Left renal pelvis (tissue), 4 donors: ENCODE measurements at places on chromosomes 16 and 17. TPM values are rescaled to one million over a fixed set of nuclear protein-coding genes. Genes with fewer than 3 reads are reported as not detected.

GRCh38 chr16:58906981-58907715 is 173.0 kb upstream of the GOT2 start:
- no peak for DNase-seq

CMTM4 gene
- 60.3 TPM for polyA plus RNA-seq

GRCh38 chr17:12815642-12816141 is 26.4 kb downstream of the ARHGAP44 start:
- DNase-seq, result no peak

SOX8 gene
- polyA plus RNA-seq, result 3.4 TPM

DNA sequence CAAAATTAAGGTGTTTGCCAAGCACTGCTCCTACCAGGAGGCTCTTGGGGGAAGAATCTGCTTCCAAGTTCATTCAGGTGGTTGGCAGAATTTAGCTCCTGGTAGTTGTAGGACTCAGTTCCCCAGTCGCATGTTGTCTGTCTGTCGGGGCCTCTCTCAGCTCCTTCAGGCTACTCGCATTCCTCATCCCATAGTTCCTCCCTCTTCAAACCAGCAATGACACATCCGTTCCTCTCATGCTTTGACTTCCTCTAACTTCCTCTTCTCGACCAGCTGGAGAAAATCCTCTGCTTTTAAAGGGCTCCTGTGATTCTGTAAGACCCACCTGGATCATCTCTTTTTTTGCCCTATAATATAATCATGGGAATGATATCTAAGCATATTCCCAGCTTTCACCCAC is 108.1 kb downstream of the PMP22 start:
- DNase-seq, result no peak

DNA sequence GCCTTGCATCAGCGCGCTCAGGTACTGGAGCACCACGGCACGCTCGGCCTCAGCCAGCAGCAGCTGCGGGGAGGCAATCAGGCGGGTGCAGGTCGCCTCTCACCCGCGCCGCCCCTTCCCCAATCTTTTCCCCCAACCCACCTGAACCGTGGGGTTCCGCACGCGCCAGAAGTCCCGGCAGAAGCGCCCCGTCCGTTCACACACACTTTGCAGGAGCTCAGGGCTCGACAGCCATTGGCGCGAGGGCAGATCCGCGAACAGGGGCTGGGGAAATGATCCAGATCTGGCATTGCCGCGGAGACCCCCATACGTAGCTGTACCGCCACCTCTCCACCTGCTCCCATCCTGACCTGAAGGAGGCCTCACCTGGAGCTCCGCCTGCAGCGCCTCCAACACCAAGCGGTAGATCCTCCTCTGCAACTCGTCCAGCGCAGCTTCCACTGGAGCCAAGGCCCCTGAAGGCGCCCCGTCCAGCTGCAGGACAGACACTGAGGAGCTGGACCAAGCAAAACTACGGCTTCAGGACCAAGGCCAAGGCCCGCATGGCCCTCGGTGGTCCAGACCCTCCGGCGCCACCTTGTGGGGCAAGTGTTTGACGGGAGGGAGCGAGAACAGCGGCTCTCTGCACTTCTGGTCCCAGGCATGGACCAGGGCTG is 1.4 kb upstream of the MATCAP1 start:
- no peak for DNase-seq

DNA sequence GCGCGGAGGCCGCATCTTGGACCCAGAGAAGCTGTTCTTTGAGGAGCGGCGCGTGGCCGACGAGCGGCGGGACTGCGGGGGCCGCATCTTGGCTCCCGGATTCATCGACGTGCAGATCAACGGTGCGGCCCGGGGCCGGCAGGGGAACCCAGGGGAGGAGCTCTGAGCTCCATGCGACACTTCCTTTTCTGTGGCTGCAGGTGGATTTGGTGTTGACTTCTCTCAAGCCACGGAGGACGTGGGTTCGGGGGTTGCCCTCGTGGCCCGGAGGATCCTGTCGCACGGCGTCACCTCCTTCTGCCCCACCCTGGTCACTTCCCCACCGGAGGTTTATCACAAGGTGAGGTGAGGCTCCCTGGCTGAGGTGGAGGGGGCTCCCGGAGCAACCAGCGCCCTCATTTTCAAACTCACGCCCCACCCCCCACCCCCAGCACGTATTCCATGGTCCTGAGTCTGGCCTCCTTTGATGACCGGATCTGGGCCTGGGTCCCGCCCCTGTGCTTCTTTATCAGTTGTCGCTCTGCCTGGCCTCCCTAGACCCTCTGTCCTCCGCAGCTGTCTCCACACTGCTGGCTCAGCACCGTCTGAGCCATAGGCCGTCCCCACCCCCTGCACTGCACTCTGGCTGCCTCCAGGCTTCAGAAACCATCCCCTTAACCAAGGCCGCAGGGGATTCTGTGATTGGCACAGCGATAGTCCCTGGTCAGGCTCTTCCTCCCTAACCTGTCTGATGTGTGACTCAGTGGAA is 787 bp downstream of the AMDHD2 start:
- no peak for DNase-seq

DNA sequence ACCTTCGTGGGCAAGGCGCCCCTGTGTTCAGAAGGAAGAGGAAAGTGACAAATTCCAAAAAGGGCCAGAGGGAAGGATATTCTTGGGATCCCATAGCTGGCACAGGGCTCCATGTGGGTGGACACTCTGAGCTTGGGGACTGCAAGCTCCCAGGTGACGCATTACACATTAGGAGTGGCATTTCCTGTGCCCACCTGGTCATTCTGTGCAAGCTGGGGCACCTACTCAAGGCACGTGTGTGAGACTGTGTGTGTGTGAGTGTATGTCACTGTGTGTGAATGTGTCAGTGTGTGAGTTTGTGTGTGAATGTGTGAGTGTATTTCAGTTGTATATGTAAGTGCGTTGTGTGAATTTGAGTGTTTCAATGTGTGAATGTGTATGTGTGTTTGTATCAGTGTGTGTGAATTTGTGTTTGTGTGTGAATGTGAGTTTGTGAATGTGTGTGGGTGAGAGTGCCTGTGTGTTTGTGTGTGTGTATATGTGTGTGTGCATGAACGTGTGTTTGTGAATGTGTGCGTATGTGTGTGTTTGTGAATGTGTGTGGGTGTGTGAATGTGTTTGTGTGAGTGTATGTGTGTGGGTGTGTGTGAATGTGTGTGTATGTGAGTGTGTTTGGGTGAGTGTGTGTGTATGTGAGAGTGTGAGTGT is 1.6 kb upstream of the CD300A start:
- no peak for DNase-seq

RANBP10 gene
- polyA plus RNA-seq, result 22.1 TPM

TXNDC11 gene
- 27.6 TPM for polyA plus RNA-seq

- DNase-seq, result no peak
These were observed 32.8 kb upstream of the METRNL start for GRCh38 chr17:83046448-83047181.

FOXN1 gene
- polyA plus RNA-seq, result 0.81 TPM

CCL18 gene
- 2.4 TPM for polyA plus RNA-seq

DNA sequence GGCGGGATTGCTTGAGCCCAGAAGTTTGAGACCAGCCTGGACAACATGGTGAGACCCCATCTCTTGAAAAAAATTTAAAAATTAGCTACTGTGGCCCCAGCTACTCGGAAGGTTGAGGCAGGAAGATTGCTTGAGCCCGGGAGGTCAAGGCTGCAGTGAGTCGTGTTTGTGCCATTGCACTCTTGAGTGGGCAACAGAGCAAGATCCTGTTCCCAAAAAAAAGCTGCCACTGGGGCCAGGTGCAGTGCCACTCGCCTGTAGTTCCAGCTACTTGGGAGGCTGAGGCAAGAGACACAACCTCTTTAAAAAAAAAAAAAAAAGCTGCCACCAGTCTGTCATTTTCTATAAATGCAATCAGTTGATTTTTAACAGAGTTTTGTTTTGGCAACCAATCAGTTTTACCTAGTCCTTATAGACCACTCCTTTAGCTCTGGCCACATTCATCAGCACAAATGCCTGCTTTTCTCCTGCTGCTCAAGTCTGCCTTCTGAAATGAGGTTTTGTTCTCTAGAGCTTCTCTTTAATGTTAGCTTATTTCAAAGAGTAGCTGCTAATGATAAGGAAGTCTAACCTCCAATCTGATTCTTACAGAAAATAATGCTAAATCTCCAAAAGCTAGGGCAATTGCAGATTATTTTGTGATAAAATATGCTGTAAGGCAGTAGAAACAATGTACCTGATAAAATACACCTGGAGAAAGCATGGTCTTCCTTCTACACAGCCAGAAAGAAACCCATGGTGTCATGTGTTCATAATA is 64.8 kb downstream of the TUBD1 start:
- DNase-seq, result no peak

GRCh38 chr16:89489898-89490438 is 393 bp downstream of the ANKRD11 start:
- DNase-seq, result no peak

ANKRD40CL gene
- 0.60 TPM for polyA plus RNA-seq

- no peak for DNase-seq
These were observed 493 bp downstream of the PLSCR3 start for GRCh38 chr17:7393613-7394451.

DNA sequence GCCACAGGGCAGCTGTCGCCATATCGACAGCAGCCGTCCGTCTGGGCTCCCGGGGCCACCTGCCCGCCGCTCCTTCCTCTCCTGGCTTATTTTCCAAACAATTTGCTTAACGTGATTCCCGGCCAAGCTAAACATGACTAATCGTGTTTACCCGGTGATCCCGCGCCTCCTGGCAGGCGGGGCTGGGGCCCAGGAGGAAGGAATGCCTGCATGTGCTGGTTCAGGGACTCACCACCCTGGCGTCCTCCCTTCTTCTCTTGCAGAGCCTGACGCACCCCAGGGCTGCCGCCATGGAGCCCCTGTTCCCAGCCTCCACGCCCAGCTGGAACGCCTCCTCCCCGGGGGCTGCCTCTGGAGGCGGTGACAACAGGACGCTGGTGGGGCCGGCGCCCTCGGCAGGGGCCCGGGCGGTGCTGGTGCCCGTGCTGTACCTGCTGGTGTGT is 6.1 kb downstream of the SSTR5 start:
- no peak for DNase-seq

- no peak for DNase-seq
These were observed 12.5 kb downstream of the SAMD14 start for GRCh38 chr17:50117202-50118051.

DNA sequence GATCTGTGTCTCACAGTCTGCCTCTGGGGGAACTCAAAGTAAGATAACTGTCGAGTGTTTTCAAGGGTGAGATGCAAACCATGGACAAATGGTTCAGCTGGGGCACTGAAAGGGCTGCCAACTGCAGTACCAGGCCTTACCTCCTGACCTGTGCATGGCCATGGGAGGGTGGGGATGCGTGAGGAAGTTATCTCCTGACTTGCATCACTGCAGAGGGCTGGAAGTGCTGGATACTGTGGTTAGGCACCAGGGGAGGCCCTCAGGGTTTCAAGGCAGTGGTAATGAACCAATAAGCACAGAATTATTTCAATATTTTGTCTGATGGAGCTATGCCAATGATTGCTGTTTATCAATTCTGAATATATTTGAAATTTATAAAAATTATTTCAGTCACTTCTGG is 159.2 kb downstream of the CYLD start:
- no peak for DNase-seq
